ENCODE measurements at places on chromosomes 12 and 14.

DNA sequence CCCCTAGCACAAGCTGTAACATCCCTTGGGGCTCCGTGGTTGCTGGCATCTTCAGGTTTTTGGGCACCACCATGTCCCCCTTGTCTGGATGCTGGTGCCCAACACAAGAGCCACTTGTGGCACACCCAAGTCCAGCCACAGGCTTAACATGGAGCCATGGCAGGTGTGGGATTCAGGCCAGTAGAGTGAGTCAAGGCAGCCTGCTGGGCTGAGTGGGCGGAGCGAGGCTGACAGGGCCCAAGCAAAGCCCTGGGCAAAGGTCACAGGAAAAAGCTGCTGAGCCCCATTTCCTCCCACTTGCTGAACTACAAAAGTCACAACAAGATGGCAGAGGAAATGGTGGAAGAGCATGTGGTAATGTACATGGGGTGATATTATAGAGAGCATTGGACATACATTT lies 950.7 kb upstream of the FLRT2 start:
- DNase-seq: no peak

DNA sequence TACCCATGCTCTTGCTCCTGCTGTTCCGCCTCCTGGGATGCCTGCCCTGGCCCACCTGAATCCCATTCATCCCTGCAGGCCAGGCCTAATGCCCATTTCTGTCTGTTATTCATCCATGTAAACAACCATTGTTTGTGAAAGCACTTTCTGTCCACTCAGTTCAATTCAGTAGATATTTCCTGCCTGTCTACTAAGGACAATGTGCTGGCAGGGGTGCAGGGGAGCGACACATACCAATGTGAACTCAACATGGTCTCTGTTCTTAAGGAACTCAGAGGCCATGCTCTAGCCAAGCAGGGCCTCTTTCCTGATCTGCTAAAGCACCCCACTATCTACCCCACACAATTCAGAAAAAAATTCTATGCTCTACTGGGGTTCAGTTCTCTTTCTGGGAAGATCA lies 88.5 kb upstream of the ZFP36L1 start:
- no peak for DNase-seq

DNA sequence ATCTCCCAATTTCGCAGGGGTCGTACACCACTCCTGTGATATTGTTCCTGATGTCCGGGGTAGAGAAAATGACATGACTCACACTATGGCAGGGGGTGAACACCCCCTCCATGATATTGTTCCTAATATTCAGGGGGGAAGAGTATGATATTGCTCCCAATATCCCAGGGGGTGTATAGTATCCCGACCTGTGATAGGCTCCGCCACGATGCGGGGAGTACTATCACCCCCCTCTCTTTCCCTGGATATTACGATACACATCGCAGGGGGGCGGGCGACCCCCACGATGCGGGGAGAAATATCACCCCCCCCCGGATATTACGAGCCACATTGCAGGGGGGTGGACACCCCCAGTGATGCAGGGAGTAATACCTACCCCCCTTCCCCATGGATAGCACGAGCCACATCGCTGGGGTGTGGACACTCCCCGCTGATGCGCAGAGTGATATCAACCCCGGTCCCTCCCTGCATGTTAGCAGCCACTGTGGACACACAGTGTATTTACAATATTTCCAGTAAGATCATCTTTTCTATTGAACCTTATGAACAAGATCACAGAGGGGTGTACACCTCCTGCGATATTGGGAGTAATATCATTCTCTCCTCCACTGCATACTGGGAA lies 17.7 kb downstream of the SMIM41 start:
- DNase-seq: no peak

GRCh38 chr12:77687321-77687720 lies 143.4 kb upstream of the NAV3 start:
- DNase-seq: no peak

DNA sequence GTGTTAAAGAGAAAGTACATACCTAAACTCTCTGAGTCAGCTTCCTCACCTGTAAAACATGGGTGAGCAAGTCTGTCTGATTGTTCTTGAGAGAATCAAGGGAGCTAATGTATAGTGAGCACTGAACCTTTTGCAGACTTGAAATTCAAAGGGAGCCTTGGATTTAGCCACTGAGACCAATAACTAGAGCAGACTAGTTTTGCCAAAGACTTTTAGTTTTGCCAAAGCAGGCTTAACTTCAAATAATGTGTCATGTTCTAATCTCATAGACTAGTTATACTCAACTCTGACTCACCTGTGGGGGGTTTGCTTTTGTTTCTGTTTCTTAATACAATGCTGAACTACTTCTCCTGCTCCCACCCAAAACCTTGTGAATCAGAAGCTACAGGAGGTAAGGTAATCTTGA lies 123.7 kb downstream of the SLC25A21 start:
- no peak for DNase-seq

- DNase-seq: peak; percentile 13
Measured at GRCh38 chr12:74337951-74338350, 199.7 kb upstream of the ATXN7L3B start.

DNA sequence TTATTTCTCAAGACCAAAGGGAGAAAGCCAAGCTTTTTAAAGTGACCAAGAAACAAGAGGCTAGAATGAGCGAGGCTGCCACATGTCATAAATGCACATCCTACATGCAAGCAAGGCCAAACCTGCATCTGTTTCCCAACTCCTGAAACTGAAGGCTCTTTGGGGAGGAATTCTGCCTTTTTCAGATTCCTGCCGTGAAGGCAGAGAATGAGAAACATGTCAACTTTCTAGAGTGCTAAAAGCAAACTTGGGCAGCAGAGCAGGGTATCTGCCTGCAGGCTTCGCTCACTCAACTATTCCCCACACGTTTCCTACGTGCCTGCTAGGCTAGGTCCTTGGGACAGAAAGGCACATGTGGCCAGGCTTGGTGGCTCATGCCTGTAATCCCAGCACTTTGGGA lies 15.2 kb downstream of the DPF3 start:
- no peak for DNase-seq

DNA sequence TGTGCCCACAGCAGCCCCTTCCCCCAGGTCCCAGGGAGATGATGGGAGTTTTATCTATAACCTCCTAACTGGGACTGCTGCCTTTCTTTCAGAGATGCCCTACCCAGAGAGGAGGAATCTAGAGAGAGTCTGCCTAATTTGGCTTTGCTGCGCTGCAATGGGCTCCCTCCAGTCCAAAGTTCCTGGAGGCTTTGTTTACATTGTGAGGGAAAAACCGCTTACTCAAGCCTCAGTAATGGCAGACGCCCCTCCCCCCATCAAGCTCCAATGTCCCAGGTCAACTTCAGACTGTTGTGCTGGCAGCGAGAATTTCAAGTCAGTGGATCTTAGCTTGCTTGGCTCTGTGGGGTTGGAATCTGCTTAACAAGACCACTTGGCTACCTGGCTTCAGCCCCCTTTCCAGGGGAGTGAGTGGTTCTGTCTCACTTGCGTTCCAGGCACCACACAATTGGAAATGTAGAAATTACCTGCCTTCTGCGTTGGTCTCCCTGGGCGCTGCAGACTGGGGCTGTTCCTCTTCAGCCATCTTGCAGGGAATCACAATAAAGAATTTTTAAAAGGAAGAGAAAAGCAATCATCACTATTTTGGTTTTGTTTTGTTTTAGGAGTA lies 262.5 kb downstream of the FOXG1 start:
- DNase-seq: no peak

DNA sequence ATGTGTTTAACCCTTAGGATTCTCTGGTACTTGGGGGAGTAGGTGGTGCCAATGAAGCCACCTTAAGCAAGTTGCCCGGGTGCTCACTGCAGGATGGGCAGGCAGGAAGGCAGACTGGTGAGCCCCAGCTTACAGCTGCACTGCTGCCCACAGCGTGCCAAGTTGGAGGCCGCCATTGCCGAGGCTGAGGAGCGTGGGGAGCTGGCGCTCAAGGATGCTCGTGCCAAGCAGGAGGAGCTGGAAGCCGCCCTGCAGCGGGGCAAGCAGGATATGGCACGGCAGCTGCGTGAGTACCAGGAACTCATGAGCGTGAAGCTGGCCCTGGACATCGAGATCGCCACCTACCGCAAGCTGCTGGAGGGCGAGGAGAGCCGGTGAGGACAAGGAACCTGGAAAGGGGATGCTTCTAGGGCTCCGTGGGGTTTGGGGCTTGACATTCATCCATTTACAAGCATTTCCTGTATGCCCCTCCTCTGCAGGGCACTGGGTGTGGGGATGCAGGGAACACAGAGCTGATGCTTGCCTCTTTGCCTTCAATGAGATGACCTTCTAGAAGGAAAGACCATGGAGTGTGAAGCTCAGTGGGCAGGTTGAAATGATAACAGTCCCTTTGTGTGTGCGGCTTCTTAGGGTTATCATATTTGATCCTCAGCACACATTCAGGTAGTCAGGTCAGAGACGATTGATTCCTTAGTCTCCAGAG lies 12.4 kb downstream of the KRT7 start:
- no peak for DNase-seq

DNA sequence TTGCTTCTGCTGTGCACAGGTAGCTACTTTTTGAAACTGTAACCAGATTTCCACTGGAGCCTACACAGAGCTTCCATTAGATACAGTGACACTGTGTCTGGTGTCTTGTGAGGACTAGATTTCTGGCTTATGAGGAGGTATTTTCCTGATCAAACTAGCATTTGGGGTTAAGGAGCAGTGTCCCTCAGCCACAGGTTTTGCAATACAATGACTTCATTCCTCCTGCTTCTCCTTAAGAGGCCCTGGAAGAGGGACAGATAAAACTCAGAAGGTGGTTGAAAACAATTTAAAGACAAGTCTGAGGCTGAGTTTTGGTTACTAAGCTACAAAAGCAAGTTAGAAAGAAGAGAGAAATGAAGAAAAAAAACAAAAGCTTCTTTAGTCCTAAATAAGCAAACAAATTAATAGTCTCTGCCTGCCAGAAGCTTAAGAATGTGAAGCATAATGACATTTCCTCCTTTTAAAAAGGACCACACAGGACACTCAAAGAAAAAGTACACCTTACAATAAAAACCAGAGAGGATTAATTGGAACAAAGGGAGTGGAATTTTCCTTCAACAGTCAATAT lies 53.0 kb downstream of the PKP2 start:
- no peak for DNase-seq

DNA sequence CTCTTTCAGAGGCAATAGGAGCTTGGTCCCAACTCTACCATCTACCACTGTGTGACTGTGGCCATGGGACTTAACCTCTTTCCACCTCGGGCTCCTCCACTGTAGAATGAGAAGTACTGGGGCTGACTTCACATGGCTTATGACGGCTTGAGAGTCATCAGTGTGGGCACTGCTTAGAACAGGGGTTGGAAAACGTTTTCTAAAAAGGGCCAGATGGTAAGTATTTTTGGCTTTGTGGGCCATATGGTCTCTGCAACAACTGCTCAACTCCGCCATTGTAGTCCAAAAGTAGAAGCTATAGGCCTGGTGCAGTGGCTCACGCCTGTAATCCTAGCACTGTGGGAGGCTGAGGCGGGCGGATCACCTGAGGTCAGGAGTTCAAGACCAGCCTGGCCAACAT lies 69.2 kb upstream of the LTA4H start:
- no peak for DNase-seq

DNA sequence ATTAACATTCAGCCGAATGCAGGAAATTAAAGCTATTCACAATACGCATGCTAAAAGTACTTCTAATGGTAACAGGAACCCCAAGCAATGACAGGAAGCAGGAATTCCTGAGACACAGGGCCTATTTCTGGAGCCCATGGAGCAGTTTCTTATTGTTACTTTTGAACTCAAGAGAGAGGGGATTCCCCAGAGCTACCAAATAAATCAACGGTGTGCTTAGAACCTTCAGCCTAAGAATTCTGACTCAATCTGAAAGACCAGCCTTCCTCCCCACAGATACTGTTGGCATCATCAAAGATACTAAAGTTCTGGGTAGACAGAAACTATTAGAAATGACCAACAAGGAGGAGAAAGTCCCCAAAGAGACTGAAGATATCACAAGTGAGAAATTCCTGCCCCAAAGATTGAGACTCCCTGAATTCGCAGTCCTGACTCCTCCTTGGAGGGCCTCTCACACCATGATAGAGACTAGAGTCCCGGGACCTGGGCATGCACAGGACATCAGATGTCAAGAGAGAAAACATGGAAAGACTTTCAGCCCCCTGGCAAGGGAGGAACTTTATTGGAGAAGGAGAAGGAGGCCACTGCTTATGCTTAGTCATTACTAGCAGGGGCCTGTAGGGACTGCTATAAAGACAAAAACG lies 32.7 kb downstream of the RTRAF start:
- DNase-seq: no peak

- DNase-seq: peak; percentile 57
Measured at GRCh38 chr14:94129758-94130414, 482 bp upstream of the IFI27L2 start.

DNA sequence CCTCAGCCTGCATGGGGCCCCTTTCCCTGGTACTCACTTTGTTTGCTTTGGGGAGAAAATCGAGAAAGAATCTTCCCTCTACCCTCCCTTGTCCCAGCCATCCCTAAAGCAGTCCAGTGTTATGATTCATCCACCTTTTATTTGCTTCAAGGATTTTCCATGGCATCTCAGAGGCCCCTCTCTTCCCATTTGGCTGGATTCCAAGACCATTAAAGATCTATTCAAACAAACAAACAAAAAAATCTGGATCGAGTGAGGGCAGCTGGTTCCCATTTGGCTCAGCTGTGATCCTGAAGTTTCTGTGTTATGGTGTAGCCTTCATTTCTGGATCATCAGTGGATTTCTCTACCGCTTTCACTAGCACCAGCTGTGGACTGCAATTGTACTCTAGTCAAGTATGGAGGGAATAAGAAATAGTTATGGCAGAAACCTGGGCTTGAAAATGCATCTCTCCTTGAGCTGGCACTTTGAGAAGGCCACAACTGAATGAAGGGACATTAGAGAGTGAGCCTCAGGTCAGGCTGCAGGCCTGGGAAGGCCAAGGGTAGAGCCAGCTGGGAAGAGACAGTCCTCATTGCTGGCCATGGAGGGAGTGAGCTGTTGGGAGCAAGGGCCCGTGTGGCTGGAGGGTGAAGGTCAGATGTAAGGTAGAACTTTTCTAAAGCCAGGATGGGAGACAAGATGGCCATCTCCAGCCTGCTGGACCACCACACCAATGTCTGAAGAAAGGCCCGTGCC lies 13.7 kb downstream of the KRT71 start:
- DNase-seq: peak; percentile 80

DNA sequence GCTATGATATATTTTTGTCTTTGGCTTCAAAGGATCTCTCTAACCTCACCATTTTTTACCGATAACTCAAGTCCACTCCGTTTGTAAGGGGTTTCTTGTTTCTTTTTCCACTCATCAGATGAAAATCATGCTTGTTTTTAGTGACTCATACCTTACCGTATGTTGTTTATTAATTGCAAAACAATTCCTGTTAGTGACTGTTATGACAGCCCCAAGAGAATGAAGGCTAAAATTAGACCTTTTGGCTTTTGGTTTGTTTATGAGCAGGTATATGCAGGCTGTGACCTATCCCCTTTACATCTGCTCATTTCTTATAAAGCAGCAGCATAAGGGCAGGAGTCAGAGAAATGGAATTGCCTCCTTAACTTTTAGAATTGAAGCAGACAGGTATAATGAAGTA lies 319.8 kb downstream of the CEP128 start:
- DNase-seq: peak; percentile 31

DNA sequence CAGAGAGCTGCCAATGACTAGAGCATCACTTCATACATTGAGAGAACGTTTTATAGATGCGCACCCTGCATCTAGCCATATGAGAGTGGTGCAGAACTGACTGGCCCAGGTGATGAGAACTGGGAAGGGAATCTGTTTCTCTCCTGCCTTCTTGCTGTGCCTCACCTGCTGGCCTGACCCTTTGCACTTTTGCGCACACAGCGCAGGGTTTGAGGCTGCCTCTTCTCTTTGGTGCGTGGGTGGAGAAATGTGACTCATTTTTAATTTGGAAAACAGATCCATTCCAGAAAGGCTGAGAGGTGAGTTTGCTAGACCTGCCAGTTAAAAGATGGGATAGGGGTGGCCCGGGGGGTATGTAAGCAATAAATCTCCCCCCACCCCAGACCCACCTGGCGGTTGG lies 453 bp upstream of the ESRRB start:
- no peak for DNase-seq

All from RPMI7951 (cell line).